ENCODE measurements at places on chromosomes 1 and 21.

GRCh38 chr1:206002871-206003801 lies at the start of gene RAB7B:
Gene RAB7B (minus strand): TSS chr1:206003395. CDS start chr1:205994135, 9,260 bp downstream.
- peaks cover 23% of the 10 kb centered on the region for H3K27me3 ChIP-seq
- H3K36me3 ChIP-seq, result no peaks in the 10 kb centered on the region
- H3K4me3 ChIP-seq, result no peak within 1 kb of the TSS
- no peak for DNase-seq
- H3K4me1 ChIP-seq, result no peaks in the 10 kb centered on the region
- H3K27ac ChIP-seq, result no peak within 1 kb of the TSS

DNA sequence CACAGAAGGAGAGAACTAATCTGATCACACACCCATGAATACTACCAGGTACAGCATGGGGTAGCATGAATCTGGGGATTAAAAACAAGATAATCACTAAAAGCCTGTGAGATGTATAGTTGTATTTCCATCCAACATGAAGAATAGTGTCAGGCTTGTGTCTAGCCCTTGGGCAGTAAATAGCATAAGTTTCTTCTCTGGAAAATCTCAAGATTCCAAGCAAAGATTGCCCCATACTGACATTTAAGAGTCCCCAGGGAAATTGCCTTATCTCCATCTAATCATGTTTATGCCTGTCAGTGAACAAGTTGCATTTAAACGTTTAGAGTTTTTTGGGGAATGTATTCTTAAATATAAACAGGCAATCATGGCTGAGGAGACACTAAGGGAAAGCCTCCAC lies 109.2 kb upstream of the SERTAD4 start:
- no peaks in the 10 kb centered on the region for H3K36me3 ChIP-seq
- no peak for DNase-seq
- no peak overlapping the region for H3K4me3 ChIP-seq
- peaks cover 6% of the 10 kb centered on the region for H3K27me3 ChIP-seq
- H3K4me1 ChIP-seq, result no peaks in the 10 kb centered on the region

DNA sequence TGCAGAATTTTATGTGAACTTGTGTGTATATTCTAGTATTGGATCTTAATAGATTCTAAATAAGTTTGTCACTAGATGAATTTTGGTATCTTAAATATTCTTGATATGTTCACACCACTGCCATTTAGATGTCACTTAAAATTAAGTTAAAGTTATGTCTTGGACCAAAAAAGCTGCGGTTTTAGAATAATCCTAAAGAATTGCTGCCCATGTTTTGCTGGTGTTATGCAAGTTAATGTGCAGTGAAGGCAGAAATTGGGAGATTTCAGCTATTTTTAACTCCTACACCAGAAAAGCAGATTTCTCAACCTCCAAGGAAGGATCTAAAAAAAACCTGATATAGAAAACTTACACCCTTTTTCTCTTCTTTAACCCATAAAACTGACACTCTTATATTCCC lies 757 bp downstream of the ACADM start:
- H3K27ac ChIP-seq, result peak overlapping the region; percentile 99
- peaks cover under 1% of the 10 kb centered on the region for H3K36me3 ChIP-seq
- H3K4me1 ChIP-seq, result peaks cover 15% of the 10 kb centered on the region

GRCh38 chr1:229674042-229674441 lies 48.0 kb downstream of the URB2 start:
- no peaks in the 10 kb centered on the region for H3K36me3 ChIP-seq
- no peaks in the 10 kb centered on the region for H3K4me1 ChIP-seq
- no peaks in the 10 kb centered on the region for H3K27me3 ChIP-seq
- DNase-seq, result no peak

DNA sequence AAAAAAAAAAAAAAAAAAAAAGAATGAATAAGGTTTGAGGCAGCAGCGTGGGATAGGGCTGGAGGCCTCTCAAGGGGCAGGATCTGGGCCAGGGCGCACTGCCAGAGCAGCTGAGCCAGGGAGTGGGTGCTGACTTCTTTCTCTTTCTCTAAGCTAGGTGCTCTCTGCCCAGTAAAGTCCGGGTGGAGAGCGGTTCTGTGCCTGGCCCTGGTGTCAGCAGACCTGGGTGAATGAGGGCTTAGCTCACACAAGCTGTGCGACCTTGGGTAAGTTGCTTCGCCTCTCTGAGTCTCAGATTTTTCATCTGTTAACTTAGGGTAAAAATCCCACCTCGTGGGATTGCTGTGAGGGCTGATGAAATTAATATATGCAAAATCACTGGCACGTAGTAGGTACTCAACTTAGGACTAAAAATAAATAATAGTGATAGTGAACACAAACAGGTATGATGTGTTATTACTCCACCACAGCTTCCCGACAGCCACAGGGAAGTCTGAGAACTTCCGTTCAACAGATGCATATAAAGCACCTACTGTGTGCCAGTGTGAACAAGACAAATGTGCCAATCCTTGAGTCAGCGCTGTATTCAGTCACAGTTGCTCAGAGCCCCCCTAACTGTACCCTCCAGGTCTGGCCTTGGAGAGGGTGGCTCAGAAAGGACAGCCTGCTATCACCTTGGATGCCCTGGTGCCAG lies 2.0 kb upstream of the FAM131C start:
- H3K27me3 ChIP-seq, result peaks cover 6% of the 10 kb centered on the region
- H3K36me3 ChIP-seq, result peaks cover 7% of the 10 kb centered on the region
- no peak overlapping the region for H3K4me3 ChIP-seq
- H3K27ac ChIP-seq, result no peak overlapping the region
- H3K4me1 ChIP-seq, result peaks cover 20% of the 10 kb centered on the region

GRCh38 chr21:15872236-15872635 lies 142.5 kb downstream of the USP25 start:
- H3K4me1 ChIP-seq, result no peaks in the 10 kb centered on the region
- no peak overlapping the region for H3K4me3 ChIP-seq
- no peak overlapping the region for H3K27ac ChIP-seq

DNA sequence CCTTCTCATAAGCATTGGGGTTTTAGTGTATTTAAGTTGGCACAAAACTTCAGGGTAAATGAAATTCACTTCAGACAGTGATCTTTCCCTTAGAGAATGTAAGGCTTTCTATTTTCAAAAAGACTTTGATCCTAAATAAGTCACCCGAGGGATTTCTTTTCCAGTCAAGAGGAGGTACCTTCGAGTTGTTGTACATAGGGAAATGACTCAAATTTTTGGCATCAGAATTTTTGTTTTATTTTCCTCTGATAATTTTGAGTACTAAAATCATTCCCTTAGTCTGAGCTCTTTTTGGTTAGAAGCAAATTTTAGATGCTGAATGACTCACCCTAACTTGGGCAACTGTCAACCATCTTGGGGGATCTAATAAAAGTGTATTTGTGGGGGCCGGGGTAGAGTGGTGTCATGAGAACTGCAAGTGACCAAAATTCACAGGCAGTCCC lies 193.9 kb downstream of the DHRS3 start:
- no peaks in the 10 kb centered on the region for H3K36me3 ChIP-seq
- DNase-seq, result no peak
- H3K4me1 ChIP-seq, result peaks cover 7% of the 10 kb centered on the region
- no peaks in the 10 kb centered on the region for H3K27me3 ChIP-seq
- no peak overlapping the region for H3K4me3 ChIP-seq
- H3K27ac ChIP-seq, result peak overlapping the region; percentile 73

GRCh38 chr1:10308001-10308400 lies 90.9 kb upstream of the PGD start:
- peak; percentile 54 for DNase-seq
- H3K27me3 ChIP-seq, result no peaks in the 10 kb centered on the region
- no peak overlapping the region for H3K4me3 ChIP-seq
- H3K36me3 ChIP-seq, result peaks cover 4% of the 10 kb centered on the region

GRCh38 chr21:38600106-38600505 lies 101.8 kb upstream of the ERG start:
- H3K4me1 ChIP-seq, result no peaks in the 10 kb centered on the region
- peaks cover 3% of the 10 kb centered on the region for H3K36me3 ChIP-seq

DNA sequence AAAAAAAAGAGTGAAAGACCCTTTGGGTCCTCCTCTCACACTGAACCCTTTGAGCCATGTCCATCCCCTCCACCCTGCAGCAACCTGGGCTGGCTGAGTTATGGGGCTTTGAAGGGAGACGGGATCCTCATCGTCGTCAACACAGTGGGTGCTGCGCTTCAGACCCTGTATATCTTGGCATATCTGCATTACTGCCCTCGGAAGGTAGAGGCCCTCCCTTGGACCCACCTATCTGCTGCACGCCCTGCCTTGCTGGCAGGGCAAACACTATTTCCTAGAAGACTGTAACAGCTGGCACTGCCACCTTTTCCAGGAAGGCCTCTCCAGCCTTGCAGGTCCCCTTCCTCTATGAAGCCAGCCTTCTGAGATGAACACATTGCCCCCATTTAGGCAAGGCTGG lies 1.1 kb downstream of the SLC50A1 start:
- peaks cover 32% of the 10 kb centered on the region for H3K4me1 ChIP-seq
- H3K27ac ChIP-seq, result peak overlapping the region; percentile 96
- H3K4me3 ChIP-seq, result peak overlapping the region; percentile 88
- H3K36me3 ChIP-seq, result peaks cover 14% of the 10 kb centered on the region
- no peaks in the 10 kb centered on the region for H3K27me3 ChIP-seq
